Activated naive CD4-positive, alpha-beta T cell treated with anti-CD3 and anti-CD28 coated beads for 36 hours (primary cell): ENCODE measurements at places on chromosomes 7 and 10. TPM values are rescaled to one million over a fixed set of nuclear protein-coding genes. Genes with fewer than 3 reads are reported as not detected.

HPS1 gene
- 28.1 TPM for total RNA-seq

DNA sequence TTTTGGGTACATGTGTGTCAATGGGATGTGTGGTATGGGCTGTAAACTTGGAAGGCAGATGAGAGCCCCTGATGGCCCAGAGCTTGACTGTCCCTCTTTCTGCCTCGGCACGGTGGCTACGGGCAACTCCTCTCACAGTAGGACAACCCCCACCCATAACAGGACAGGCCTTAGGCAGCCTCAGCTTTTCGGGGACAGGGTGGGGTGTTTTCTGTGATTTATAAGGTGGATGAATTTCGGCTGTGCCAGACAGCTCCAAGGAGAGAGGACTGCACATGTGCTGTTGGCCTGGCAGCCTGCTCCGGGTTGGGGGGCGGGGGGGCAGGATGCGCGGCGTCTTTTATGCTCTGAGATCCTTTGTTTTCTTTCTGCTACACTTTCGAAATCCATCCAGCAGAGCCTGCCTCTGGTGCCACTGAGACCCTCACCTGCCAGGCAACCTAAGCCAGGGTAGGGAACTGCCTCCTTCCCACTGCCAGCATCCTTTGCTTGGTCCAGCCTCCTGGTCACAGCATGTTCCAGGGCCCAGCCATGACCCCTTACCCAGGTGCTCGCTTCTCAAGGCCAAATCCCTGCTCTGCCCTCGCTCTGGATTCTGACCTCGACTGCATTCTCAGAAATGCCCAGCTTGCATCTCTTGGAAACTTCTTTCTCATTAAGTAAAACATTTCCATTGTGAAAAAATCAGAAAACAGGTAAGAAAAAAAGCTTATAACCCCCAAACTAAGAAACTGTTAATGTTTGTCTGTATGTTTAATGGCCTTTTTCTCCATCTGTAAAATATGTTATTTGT, 15.4 kb upstream of the BTBD16 start:
- no peak for DNase-seq

DNA sequence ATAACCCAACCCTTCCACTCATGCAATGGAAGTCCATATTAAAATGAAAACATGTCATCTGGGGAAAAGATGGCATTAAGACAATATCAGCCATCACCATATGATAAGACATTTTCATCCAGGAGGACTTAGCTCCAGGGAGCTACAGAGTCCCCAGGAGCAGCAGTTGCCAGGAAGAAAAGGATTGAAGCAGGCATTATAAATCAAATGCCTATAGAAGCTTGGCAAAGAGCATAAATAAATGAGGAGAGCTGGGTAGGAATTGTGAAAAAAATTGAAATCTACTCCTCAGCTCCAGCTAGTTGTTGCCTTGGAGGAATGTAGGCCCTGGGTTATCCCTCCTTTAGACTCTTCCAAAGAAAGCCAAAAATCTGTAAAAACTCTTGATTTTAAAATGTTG, 42.5 kb downstream of the FAM13C start:
- DNase-seq, result no peak

DNA sequence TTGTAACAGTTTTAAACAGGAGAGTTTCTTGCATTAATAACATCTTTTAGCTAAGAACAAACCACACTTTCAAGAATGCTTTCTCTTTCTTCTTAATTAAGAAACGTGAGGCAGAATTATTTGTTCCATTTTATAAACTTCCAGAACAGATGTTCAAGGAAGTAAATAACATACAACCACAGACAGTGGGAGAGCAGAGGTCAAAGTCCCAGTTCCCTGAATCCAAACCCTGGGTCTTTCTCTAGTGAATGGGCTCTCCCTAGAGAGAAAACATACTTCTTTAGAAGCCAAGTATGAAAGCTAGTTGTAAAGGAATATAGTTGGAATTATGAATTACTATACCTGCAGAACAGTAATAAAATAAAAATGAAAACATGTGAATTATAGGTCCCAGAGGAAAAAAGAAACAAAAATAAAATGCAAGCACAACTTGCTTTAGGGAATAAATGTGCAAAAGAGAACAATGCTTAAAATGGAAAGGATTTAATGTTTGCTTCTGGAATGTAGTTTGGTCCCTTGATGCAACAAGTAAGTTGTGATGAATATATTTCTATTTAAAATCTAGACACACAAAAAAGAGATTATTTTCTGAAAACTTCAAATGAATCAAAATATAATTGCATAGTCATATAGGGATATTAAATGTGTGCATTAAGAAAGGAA, 6.0 kb downstream of the OR6B1 start:
- no peak for DNase-seq

ZNF853 gene
- total RNA-seq, result 0.91 TPM

GRCh38 chr10:33412653-33413361, 78.3 kb upstream of the NRP1 start:
- no peak for DNase-seq

IFIT1B gene
- total RNA-seq, result not detected

DNA sequence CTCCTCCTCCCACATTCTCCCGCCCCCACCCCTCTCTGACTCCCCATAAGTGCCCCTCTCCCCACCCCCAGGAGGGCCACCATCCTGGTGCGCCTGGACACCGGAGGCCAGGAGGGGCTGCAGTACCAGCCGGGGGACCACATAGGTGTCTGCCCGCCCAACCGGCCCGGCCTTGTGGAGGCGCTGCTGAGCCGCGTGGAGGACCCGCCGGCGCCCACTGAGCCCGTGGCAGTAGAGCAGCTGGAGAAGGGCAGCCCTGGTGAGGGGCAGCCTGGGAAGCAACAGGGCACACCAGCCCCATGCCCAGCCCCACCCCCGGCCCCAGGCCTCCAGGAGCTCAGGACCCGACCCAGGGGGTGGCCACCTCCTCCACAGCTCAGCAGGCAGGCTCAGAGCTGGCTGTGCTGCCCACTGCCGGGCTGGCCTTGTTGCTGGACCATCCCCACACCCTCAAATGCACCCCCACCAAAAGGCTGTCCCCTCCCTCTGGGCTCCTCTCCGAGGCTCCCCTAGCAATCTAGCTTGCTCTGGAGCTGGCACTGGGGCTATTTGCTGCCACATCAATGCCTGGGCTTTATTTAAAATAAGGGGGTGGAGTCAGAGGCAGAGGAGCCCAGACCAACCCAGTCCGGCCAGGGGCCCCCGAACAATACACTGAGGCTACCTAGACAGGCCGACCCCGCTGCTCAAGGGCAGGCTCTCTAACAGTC, 14.8 kb downstream of the ATG9B start:
- no peak for DNase-seq

- DNase-seq, result peak; percentile 6
Observed at GRCh38 chr7:54839575-54840213, 80.7 kb upstream of the SEC61G start.

ADAMTS14 gene
- total RNA-seq, result not detected

GRCh38 chr10:57624856-57625592, 642.7 kb downstream of the IPMK start:
- no peak for DNase-seq

DNA sequence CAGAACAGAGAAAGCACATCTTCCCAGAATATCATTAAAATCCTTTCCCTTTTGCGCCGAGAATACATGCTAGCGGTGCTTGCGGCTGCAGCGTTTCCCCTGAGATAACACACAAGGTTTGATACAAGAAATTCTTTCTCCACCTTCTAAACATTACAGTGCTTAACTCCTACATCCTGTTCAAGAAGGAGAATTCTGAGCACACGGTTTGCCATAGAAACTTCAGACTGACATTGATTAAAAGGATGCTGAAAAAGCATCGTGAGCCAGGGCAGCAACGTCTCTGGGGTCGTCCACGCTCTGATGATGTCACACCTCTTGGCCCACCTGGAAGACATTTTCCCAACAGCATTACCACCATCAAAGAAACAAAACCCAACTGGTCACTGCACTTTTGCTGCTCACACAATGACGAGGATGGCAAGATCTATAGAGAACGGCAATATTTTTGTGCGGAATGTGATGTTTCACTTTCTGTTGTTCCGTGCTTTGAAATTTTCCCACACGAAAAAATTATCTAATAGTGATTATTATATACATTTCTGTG, 27.0 kb upstream of the PRSS1 start:
- no peak for DNase-seq

DNA sequence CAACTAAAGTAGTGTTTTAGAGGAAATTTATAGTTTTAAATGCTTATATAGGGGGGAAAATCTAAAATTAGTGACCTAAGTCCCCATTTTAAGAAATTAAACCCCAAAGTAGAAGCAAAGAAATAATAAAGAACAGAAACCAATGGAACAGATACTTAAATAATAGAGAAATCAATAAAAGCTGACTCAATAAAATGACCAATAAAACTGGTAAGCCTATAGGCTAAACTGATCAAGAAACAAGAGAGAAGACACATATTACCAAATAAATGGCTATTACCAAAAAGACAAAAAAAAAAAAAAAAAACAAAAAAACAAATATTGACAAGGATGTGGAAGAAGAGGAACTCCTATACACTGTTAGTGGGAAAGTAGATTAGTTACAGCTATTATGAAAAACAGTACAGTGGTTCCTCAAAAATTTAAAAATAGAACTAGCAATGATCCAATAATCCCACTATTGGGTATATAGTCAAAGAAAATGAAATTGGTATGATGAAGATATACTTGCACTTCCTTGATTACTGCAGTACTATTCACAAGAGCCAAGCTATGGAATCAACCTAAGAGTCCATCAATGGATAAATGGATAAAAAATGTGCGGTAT, 53.2 kb downstream of the SLC18A2 start:
- no peak for DNase-seq

MRPS24 gene
- 153 TPM for total RNA-seq

FOXI2 gene
- total RNA-seq, result not detected
